NCI-H2081 (cell line): ENCODE measurements at places on chromosomes 2 and 18.

- DNase-seq = no peak
These were observed 50.5 kb upstream of the GORASP2 start for GRCh38 chr2:170878505-170878904.

DNA sequence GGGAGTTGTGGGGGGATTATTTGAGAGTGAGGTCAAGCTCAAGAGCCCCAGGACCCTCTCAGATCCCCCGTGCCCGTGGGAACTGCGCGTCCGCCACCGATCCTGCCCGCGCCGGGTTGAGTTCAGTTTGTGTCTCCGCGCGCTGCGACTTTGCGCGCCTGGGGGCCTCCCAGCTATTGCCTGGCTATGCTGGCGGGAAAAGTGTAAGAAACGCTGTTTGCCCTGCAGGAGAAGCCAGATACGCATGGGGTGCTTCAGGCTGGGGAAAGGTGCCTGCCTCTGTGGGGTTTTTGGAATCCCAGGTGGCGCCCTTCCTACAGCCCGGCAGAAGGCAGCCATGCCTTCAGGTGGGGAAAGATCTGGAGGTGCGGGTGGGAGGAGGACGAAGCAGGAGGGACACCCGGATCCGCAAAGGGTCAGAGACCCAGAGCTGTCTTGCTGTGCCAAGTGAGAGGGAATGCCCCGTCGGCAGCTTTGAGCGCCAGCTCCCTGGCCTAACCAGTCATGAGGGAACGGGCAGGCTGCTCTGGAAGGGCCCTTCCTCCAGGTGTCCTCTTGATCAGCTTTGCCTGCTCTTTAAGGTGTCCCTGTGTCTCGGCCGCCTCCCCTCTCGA, 22.5 kb downstream of the TEX44 start:
- DNase-seq = no peak

GRCh38 chr2:38723173-38723572, 28.0 kb downstream of the SRSF7 start:
- DNase-seq = no peak

GRCh38 chr2:223532161-223532560, 70.0 kb downstream of the SCG2 start:
- no peak for DNase-seq
